Stimulated activated CD8-positive, alpha-beta memory T cell treated with anti-CD3 and anti-CD28 coated beads, Interleukin-4, amount 100 ng/mL, for 48 hours (primary cell): ENCODE measurements at places on chromosomes 2 and 18.
A peak's percentile ranks its signal among the peaks of the same experiment; 100 is the strongest.

- no peak for DNase-seq
Measured at GRCh38 chr2:88100489-88100858, 27.4 kb downstream of the FABP1 start.

- no peak for DNase-seq
Measured at GRCh38 chr2:73614105-73614504, 28.1 kb downstream of the NAT8 start.

GRCh38 chr2:174595891-174596397, 1.7 kb downstream of the WIPF1 start:
- DNase-seq, result no peak

- DNase-seq, result no peak
Measured at GRCh38 chr2:64770137-64770780, 116.5 kb upstream of the SERTAD2 start.

DNA sequence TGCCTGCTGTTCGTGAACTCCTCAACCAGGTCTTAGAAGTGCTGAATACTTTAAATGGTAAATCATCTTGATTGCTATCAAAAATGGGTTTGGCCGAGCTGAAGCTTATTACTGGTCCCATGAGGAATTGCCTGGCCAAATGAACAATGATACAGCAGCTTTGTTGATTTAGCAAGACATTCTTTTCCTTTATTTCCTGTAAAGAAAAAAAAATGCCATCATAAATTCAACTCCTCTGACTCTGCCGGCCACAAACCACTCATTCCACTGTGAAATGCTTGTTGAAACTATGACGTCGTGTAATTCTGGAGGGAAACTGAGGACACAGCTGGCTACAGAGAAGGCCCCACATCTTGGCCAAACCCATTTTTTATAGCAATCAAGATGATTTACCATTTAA, 74.2 kb upstream of the ID2 start:
- no peak for DNase-seq

- DNase-seq, result no peak
Measured at GRCh38 chr2:188645986-188646385, 328.2 kb upstream of the COL3A1 start.

- DNase-seq, result no peak
Measured at GRCh38 chr18:37948471-37948870, 382.9 kb upstream of the CELF4 start.

DNA sequence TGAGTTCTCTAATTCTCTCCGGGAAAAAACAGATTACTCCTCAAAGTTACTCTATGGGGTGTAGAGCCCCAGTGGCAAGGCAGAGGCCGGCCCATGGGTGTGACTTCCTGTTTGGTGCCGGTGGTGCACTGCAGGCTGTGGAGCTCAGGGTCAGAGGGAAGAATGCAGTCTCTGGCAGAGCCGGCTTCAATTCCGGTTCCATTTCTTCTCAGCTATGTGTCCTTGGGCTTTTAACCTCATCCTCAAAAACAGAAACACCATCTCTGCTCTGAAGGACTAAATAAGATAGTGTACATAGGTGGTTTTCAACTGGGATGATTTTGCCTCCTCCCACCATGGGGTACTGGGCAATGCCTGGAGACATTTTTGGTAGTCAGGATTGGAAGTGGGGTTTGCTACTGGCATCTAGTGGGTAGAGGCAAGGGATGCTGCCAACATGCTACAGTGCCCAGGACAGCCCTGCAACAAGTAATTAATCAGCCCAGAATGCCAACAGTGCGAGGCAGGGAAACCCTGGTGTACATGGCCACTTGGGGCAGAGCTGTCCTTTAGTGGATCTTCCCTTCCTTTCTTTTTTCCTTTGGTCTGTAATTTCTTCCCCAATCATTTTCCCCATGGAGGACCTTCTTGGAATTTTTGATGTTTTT, 81.2 kb downstream of the INSIG2 start:
- DNase-seq, result peak; percentile 40

DNA sequence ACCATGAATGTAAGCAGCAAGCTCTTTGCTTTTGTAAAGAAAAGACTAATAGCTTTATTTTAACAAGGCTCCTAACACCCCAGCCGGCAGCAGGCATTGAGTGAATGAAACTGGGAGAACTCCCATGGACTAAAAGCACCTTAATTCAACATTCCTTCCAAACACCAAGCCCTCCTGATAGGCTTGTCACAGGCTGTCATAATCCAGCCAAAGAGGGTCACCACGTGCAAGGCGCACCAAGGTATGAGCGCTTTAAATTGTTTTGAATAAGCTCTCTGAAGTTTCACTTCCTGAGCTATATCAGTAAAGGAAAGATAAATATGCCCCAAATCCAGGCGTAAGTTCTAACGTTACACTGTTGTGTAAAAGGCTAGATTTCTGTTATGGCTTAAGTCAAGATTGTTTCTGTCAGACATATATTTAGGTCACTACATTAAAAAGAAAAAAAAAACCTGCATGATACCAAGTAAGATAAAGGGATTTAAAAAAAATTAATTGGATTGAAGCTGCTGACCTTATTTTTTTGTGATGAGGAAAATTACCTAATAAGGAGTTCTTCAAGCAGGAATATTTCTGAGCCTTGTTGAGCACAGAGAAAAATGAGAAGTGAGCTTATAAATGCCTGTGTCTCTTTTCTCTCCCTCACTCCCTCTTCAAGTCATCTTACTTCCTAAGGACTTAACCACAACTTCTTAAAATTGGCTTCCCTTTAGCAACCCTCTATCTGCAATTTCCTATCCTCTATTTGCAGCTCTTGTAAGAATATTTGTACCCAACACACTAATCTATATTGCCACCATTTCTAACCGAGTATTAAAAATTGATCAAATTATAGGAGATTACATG, 136.1 kb upstream of the NRP2 start:
- DNase-seq, result no peak

- DNase-seq, result no peak
Measured at GRCh38 chr2:152406119-152406835, 71.3 kb downstream of the FMNL2 start.

DNA sequence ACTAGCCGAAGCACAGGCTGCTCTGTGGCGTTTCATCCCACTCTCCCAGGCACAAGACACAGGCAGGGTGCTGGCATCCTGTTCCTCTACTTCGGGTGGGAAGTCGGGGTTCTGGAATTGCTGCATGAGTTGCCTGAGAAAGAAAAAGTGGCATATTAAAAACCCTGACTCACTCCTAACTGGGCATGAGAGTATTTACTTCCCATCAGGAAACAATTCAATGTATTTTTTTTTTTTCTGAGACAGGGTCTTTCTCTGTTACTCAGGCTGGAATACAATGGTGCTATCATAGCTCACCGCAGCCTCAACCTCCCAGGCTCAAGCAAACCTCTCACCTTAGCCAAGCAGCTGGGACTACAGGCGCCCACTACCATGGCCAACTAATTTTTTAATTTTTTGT, 7.4 kb downstream of the ODC1 start:
- no peak for DNase-seq

DNA sequence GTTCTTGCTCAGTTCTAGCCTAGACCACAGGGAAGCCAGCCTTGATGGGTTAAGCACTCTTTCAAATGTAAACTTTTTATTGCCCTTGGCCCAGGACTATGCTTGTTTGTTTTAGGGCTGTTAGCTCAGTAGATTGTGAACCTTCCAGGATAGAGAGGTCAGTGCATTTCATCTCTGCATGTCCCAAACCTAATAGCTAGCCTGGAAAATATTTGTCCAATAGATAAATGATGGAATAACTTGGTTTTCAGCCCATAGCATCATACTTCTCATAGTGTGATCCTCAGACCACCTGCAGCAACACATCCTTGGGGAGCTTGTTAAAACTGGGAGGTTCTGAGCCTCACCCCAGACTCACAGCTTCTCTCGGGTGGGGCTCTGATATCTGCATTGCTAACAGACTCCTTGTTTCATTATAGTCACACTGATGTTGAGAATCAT, 59.8 kb downstream of the TRIB2 start:
- no peak for DNase-seq

GRCh38 chr2:183162362-183162761, 38.1 kb downstream of the NUP35 start:
- DNase-seq, result no peak

GRCh38 chr2:39523308-39524044, 86.4 kb upstream of the MAP4K3 start:
- DNase-seq, result no peak

DNA sequence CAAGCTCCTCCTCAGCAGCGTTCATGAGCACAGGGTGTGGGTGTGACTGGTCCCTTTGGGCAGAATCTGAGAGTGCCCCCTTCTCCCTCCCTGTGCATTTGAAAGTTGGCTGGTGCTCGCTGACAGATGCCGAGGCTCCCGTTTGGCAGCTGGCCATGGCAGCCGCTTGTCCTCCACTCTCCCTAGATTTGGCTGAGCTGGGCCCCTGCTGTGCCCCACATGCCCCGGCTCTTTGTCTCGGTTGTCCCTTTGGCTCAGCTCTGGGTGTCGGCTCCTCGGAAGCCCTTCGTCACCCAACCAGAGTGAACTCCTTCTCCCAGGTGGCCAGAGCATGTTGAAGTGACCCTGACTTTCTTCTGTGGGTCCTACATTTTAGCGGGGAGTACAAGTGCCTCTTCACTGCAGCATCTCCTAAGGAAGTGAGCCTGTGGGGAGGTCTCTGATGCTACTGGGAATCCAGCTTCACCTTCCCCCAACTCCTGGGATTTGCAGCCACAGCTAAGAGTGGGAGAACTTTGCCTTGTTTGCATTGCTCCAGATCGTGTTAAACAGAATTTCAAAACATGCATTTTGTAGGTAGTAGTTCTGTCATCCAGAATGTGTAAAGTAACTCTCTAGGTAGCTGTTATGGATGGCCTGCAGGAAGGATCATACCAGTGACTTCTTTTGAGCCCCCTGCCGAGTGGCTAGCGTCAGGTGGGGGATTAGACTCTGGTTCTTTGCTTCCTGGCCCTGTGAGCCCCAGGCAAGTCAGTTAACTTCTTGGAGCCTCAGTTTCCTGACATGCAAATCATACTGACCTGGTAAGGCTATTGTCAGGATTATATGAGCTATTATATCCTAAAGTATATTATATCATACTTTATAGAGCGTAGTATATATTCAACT, 24.2 kb downstream of the HPCAL1 start:
- DNase-seq, result no peak

DNA sequence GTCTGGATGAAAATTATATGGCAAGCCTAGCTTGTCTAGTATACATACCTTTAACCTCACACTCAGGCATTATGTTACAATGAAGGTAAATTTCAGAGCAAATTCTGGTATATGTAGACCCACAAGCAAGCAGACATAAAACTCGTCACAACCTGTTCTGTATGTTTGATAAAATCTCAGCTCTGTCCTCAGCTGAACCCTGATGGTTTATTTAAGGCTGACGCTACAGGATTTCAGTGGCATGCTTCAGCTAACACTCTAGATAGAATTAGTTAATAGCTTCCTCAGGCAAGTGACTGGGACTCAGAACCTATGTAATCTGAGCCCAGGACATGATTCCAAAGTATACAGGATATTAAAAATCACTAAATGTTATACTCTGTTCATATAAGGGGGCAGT, 68.2 kb upstream of the MC2R start:
- DNase-seq, result no peak

- no peak for DNase-seq
Measured at GRCh38 chr2:3024401-3024935, 353.1 kb downstream of the EIPR1 start.

GRCh38 chr2:99481527-99481926, 8.3 kb downstream of the REV1 start:
- DNase-seq, result no peak

DNA sequence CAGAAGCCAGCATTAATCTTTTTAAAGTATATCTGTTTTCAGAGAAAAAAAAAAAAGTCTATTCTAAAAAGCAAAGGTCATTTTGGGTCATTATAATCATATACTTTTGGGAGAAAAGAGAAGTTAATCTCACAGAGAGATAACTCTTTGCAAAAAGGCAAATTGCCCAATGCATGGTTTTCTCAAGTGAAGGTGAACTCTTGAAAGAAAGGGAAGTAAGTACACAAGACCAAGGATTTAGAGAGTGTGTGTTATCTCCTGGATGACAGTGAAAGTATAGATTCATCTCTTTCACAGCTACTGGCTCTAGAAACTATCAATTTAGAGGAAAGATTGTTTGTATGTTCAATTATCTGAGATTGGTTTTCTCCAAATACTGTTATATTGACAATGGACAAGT, 151.4 kb downstream of the CD8B2 start:
- DNase-seq, result no peak

DNA sequence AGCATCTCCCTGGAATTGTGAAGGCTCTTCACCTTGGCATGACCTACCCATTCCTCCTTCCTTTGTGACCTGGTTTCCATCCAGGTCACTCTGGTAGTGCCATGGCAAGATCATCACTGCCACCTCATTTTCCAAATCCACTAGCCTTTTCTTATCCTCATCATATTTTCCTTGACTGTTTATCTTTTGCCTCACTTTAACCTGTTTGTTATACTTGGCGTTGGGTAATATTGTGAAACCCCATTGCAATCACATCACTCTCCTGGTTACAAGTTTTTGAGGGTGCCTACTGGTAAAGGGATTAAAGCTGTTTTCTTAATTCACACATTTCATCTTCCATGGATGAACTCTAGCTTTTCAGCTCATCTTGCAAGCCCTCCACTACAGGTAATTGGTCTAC, 39.1 kb upstream of the IGFBP2 start:
- DNase-seq, result no peak

DNA sequence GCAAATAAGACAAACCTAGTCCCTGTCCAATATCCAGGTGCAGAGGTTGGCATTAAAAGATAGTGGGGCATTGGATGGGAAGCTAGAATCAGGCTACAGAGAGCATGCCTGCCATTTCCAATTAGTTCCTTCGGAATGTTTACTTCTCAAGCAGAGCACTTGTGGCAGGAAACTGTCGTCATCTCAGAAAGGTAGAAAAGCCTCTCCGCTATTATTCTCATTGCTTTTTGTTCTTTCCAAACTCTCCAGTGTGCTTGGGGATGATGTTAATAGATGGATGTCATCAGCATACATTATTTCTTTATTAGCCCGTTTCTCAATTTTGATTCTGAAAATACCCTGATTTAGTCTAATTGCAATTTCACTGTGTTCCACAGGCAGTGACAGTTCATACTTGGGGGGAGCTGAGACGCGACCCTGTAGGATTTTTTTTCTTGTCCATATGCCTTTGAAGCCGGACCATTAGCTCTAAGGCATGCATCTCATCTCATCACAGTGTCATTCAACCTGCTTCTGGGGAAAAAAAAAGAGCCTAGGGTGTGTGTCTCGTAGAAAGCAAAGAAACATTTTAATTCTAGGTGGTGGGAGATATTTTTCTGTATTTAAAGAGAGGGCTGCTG, 7.7 kb downstream of the ASB18 start:
- DNase-seq, result no peak

- DNase-seq, result peak; percentile 82
Measured at GRCh38 chr2:14903709-14904374, 271.3 kb downstream of the LRATD1 start.

GRCh38 chr18:22547807-22548561, 130.3 kb upstream of the CTAGE1 start:
- DNase-seq, result no peak

- DNase-seq, result no peak
Measured at GRCh38 chr18:31252522-31252921, 65.4 kb upstream of the DSG1 start.

- DNase-seq, result no peak
Measured at GRCh38 chr2:95372216-95372829, 30.2 kb upstream of the FAHD2A start.
